ENCODE measurements at places on chromosomes 6 and 20. TPM values are rescaled to one million over a fixed set of nuclear protein-coding genes. Genes with fewer than 3 reads are reported as not detected.

The OR2H1 gene
- total RNA-seq, result not detected

The CDC25B gene
- total RNA-seq, result 27.9 TPM

The FABP7 gene
- not detected for total RNA-seq

The RBPJL gene
- not detected for total RNA-seq

The LAMA2 gene
- 90.8 TPM for total RNA-seq
